ENCODE measurements at places on chromosomes 4 and X.

DNA sequence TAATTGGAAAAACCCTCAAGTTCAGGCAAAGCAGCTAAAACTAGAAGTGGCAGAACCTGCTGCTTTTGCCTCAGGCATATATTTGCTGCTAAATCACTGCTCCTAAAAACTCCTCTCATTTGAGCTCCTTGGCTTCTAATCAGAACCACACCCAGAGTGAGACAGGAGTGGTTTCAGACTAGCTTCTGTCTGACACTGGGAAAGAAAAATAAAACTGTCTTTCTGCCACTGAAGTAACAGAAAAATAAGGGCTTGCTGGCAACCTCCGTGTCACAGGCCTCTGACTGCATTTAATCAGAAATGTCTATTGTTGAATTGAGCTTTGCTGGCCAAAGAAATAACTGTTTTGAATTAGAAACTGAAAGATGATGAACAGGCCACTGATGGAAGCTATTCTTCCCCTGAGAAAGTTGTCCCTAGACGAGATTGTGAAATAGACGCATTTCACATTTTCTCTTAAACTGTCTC, 52.1 kb upstream of the RAP2C start:
- H3K36me3 ChIP-seq: no peaks in the 10 kb centered on the region
- no peaks in the 10 kb centered on the region for H3K4me1 ChIP-seq
- H3K4me3 ChIP-seq: no peak overlapping the region
- no peaks in the 10 kb centered on the region for H3K27me3 ChIP-seq
- no peak for DNase-seq

DNA sequence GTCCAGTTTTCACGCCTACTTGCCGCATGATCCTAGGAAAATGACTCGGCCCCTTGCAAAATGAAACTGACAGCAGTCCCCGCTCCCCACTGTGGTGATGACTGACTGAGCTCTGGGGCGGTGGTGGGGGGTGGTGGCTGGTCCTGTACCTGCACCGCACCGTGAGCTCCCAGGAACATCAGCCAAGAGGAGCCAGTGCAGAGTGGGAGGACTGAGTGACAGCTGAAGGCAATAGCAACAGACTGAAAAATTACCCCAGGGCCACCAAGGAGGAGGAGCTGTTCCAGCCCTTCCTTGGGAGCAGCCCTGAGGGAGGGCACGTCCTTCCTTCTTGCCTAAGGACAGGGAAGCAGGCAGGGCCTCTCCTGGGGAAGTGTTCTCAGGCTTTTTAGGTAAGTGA, 2.4 kb upstream of the C4orf50 start:
- H3K36me3 ChIP-seq: no peaks in the 10 kb centered on the region
- DNase-seq: no peak
- H3K4me3 ChIP-seq: no peak overlapping the region
- H3K4me1 ChIP-seq: no peaks in the 10 kb centered on the region

GRCh38 chr4:47278631-47279030, 184.9 kb downstream of the COMMD8 start:
- H3K4me3 ChIP-seq: no peak overlapping the region
- H3K4me1 ChIP-seq: no peaks in the 10 kb centered on the region
- no peaks in the 10 kb centered on the region for H3K36me3 ChIP-seq

- no peaks in the 10 kb centered on the region for H3K27me3 ChIP-seq
- H3K36me3 ChIP-seq: no peaks in the 10 kb centered on the region
- no peak overlapping the region for H3K4me3 ChIP-seq
- no peaks in the 10 kb centered on the region for H3K4me1 ChIP-seq
Observed at GRCh38 chr4:107215222-107215621, 179.1 kb upstream of the DKK2 start.

DNA sequence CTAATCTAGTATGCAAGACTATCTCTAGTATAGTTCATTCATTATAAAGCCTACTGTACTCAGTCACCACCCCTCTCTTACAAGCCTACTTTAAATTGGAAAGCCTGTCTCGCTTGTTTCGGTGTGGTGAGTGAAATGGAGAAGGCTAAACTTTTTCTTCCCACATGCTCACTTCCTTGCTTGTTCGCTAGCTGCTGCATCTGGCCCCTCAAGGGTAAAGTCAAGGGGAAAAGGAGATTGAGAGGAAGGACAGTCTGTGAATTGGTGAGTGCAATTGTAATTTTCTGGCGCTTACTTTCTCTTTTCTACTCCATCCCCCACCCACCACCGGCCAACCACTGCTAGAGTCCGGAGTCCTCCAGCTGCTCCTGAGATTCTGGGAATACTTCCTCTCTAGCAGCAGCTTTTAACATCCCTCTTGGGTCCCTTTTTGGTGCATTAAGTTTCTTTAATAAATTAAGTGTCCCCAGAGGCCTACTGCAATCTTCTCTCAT, 12.1 kb upstream of the ARAP2 start:
- H3K4me1 ChIP-seq: peaks cover 22% of the 10 kb centered on the region
- H3K4me3 ChIP-seq: peak overlapping the region; percentile 61
- no peaks in the 10 kb centered on the region for H3K36me3 ChIP-seq
- no peaks in the 10 kb centered on the region for H3K27me3 ChIP-seq

GRCh38 chr4:26073886-26074560, 160.0 kb downstream of the SMIM20 start:
- no peaks in the 10 kb centered on the region for H3K36me3 ChIP-seq
- DNase-seq: no peak
- H3K4me3 ChIP-seq: no peak overlapping the region
- no peaks in the 10 kb centered on the region for H3K27me3 ChIP-seq

DNA sequence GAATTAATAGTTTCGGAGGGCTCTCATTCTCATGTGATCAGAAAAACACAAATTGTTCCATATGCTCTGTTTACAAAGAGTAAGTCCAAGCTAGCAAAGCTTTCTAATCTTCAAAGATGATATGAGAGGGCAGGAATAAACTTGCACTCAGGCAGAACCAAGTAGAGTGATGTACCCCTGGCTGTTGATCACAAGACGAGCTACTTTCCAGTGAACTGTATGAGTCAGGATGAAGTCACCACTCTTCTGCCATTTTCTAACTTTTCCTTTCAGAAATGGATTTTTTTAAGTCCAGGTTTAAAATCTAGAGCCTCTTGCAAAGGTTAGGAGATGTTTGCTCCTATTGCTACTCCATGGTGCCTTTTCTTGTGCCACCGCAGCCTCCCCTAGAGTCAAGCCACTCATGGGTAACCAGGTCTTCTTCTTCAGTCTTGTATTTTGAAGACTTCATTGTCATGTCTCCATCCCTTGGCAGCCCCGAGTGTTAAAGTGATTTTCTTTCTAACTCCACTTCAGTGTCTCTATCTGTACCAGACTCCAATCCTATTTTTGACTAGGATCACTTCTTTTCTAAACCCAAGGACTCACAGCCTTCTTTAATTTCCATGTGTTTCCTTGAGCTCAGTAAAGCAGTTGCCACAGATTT, 171.9 kb upstream of the GALNT7 start:
- no peaks in the 10 kb centered on the region for H3K36me3 ChIP-seq
- H3K27ac ChIP-seq: no peak overlapping the region
- no peaks in the 10 kb centered on the region for H3K27me3 ChIP-seq
- no peak overlapping the region for H3K4me3 ChIP-seq

DNA sequence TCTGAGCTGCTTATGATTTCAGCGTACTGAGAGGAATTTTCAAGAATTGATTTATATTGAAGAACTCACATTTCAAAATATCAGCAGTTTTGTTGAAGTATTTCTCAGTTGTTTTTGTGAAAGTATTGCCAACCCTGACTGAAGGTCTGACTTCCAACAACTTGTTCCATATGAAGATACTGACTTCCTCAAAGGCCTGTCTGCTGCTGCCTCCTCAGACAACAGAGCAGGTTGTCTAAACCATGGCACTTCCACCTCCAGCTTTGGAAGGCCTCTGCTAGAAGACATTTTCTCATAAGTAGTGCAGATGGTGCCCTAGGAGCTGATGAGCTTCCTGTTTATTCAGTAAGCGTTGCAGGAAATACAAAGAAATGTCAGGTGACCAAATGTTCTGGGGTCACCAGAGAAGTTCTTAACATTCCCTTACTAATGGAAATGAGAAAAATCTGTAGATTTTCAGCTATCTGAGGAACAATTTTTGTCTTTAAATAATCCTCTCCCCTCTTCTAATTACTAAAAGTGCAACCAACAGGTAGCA, 28.8 kb downstream of the FGF2 start:
- DNase-seq: no peak
- H3K4me1 ChIP-seq: no peaks in the 10 kb centered on the region
- H3K27me3 ChIP-seq: no peaks in the 10 kb centered on the region
- H3K36me3 ChIP-seq: no peaks in the 10 kb centered on the region

DNA sequence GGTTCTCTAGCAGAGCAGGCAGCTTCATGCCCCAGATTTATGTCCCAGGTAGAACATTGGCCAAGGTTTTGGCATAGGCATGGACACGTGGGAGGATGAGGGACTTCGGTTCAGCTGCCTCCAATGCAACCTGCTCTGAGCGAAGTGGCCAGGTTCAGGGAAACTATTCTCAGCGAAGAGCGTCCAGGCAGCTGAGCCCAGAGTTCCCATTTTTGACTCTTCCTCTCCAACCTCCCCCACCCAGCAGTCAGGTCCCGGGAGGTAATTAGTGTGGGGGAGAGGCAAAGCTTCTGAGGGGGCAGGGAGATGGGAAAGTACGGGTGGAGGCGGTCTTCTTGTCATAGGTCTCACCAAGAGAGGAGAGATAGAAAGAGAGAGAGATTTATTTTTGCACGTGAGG, 1.0 kb downstream of the GABRA4 start:
- peaks cover 6% of the 10 kb centered on the region for H3K4me1 ChIP-seq
- DNase-seq: no peak
- no peak overlapping the region for H3K4me3 ChIP-seq
- no peak overlapping the region for H3K27ac ChIP-seq

GRCh38 chr4:174214101-174214878, 69.2 kb downstream of the FBXO8 start:
- H3K27ac ChIP-seq: no peak overlapping the region
- no peaks in the 10 kb centered on the region for H3K36me3 ChIP-seq
- H3K4me1 ChIP-seq: peaks cover 61% of the 10 kb centered on the region
- DNase-seq: peak; percentile 48

- H3K4me1 ChIP-seq: no peaks in the 10 kb centered on the region
- no peak for DNase-seq
- H3K36me3 ChIP-seq: no peaks in the 10 kb centered on the region
- no peaks in the 10 kb centered on the region for H3K27me3 ChIP-seq
Observed at GRCh38 chrX:9832811-9833210, 46.6 kb downstream of the SHROOM2 start.

- H3K4me1 ChIP-seq: peaks cover 4% of the 10 kb centered on the region
- no peak overlapping the region for H3K4me3 ChIP-seq
- peak; percentile 10 for DNase-seq
Observed at GRCh38 chr4:76087007-76087769, 12.7 kb downstream of the ART3 start.
